Stimulated activated CD8-positive, alpha-beta memory T cell treated with anti-CD3 and anti-CD28 coated beads, Interleukin-7, amount 100 ng/mL, for 1 hour (primary cell): ENCODE measurements at places on chromosomes 3 and 15.

GRCh38 chr3:34881026-34881425 is 758.3 kb upstream of the ARPP21 start:
- DNase-seq: no peak

DNA sequence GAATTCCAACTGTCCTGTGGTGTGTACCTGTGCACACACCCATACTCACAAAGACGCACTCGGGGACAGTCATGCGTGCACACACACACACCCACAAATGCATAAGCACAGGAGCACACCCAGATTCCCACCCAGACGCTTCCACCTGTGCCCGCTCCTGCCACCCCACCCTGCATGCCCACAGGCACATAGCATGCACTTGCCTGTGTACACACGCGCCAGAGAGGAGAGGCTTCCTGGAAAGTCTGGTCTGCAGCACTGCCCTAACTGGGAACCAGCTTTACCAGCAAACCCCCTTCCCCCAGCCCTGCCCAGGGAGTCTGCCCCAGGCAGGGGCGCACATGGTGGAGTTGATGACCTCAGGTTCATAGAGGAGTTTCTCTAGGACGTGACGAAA is 246.2 kb downstream of the UACA start:
- no peak for DNase-seq

DNA sequence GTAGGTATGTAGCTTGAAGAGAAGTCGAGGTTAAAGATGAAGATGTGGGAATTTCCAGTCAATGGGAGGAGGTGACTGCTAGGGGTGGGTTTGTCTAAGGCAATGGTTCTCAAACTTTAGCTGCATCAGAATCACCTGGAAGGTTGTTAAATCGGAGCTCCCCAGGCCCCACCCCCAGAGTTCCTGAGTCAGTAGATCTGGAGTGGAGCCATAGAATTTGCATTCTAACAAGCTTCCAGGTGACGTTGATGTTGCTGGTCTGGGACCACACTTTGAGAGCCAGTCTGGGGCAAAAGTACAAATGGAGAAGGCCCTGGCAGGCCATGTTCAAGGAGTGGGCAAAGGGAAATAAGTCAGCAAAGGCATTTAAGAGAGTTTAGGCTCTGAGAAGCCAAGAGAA is 69.1 kb downstream of the CMTM8 start:
- no peak for DNase-seq

DNA sequence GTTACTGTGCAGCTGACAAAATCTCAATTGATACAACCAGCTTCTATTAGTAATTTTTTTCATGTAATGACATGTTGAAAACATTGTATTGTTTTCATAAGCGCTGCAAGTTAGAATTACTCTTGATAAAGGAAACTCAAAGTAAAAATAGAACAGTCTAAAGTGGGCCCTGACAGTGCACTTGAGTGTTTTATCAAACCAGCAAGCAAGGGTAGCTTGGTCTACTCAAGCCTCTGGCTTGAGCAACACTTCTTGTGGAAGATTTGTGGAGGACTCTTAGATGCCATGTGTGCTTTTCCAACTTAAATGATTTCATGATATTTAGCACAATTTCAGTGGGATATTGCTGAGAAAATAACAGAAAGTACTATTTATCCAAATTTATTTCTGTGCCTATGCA is 575.7 kb upstream of the ZNF717 start:
- DNase-seq: no peak

DNA sequence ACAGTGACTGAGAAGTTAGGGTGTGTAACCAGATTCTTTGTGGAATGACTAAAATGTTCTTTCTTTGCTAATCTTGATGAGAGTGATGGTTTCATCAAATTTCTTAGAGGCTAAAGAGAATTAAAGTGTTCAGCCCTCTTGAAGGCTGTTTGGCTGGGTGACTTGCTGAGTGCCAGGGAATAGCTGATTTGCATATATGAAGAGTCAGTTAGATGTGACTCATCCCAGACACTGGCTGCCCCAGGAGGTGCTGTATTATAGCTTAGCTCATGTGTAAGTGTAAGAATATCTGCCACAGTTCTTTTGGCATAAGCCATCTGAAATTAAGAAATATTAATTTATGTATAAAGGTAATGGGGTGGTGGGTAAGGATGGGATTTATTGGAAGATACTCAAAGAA is 535.1 kb downstream of the NLGN1 start:
- no peak for DNase-seq

- no peak for DNase-seq
Observed at GRCh38 chr3:32499585-32499984, 3.1 kb downstream of the CMTM6 start.

- DNase-seq: no peak
Observed at GRCh38 chr15:66644000-66644787, 57.8 kb upstream of the SMAD6 start.
